Activated CD4-positive, alpha-beta T cell treated with anti-CD3 and anti-CD28 coated beads, Interleukin-2, amount 50 U/mL, for 16 hours (primary cell): ENCODE measurements at places on chromosomes 2 and 18.

GRCh38 chr2:24907116-24907515, 12.9 kb downstream of the ADCY3 start:
- no peak for DNase-seq

GRCh38 chr2:219851169-219851568, 223.7 kb downstream of the SLC4A3 start:
- DNase-seq: no peak

- DNase-seq: no peak
These were observed 145.1 kb upstream of the CELF4 start for GRCh38 chr18:37710726-37711125.

DNA sequence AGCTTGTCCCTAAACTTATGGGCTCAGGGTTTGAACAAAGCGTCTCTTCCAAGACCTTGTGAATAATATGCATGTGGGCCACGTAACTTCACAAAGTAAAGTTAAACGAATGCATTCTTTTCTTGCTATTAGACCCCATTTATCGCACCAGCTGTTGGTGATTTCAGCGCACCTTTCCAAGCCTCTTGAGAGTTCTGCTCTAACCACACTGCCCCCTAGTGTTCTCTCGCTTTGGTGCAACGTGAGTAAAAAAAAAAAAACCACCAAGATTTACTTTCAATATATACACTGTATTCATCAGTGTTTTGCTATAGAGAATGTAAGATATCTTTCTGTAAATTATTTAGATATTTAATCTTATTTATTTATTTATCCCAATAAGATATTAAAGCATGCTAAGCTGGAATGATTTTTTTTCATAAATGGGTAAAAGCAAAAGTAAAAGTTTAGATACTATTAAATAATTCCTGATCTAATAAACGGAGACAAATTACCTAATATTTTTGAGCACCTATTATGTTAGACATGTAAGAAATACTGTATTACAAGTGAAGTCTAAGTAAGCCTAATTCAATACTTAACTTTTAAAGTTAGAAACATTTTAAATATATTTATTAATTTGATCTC, 459.5 kb downstream of the DLGAP1 start:
- DNase-seq: peak; percentile 60

- DNase-seq: no peak
These were observed 58.1 kb upstream of the PELI1 start for GRCh38 chr2:64202206-64202845.

- DNase-seq: peak; percentile 44
These were observed 2.4 kb upstream of the RNF144A start for GRCh38 chr2:6914828-6915227.

DNA sequence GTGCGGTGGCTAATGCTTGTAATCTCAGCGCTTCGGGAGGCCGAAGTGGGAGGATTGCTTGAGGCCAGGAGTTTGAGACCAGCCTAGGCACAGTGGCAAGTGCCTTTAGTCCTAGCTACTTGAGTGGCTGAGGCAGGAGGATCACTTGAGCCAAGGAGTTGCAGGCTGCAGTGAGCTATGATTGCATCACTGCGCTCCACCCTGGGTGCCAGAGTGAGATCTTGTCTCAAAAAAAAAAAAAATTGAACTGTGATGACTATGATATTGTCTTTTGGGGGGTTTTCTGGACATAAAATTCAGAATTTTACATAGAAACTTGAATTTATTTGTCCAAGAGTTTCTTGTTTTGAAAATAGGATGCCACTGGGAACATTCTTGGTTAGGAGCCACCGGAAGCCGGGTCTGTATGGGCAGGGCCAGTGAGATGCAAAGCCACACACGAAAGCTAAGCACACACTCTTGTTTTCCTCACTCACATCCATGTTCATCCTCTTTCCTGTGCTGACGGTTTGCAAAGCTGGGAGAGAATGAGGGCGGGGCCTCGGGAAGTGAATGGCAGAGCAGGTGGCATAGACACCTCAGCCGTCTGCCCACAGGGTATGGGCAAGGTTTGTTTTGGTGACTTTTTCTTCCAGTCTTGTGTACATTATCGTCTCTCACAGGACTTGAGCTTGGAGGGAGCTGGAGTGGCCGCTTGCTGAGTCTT, 12.6 kb downstream of the AGAP1 start:
- no peak for DNase-seq

DNA sequence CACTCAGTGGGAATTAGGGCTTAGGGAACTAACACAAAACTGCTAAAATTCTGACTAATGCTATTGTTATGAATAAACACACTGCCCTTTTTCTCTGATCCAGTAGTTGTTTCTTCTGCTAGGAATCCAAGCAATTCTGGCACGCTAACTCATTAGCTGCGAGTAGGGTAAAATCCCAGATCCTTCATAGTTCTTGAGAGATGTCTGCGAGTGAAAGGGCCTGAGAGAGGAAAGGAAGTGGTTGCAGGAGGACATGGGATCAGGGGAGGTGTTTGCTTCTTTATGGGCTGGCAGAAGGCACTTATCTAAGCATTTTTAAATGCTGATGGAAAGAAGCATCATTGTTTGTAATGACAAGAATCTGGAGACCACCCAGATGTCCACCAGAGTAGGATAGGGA, 9.4 kb downstream of the MAP3K19 start:
- no peak for DNase-seq

DNA sequence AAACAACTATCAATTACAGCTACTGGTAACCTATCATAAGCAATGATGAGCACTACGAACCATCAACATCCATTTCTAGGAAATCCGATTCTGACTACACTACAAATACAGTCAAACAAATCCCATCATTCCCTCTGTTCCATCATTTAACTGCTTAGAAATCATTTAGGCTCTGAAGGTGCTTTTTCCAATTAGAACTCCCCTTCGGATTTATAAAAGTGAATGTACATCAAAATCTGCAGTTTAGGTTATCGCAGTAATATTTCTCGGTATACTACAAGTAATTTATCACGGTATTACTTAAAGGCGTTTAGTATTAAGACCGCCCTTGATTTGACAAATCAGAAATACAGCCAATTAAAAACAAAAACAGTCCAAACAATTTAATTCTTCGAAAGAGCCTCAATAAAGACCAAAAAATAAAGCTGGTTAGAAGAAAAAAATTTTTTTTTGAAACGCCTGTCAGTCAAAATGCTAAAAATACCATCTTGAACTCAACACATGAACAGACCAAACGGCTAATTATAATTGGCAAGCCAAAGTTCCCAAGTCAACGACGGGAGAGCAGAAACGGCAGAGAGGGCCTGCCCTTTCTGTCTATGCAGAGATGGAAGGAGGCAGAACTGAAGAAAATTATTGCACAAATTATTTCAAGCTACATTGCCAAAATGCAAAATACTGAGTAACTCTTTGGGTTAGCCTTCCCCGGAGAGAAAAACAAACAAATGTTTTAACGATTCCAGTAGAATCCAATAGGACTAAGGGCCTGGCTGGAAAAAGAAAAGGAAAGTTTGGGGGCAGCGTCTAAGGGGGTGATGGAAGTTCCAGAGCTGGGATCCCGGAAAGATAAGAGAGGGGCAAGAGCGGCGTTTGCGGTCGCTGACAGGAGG, 1.2 kb downstream of the VPS54 start:
- no peak for DNase-seq

DNA sequence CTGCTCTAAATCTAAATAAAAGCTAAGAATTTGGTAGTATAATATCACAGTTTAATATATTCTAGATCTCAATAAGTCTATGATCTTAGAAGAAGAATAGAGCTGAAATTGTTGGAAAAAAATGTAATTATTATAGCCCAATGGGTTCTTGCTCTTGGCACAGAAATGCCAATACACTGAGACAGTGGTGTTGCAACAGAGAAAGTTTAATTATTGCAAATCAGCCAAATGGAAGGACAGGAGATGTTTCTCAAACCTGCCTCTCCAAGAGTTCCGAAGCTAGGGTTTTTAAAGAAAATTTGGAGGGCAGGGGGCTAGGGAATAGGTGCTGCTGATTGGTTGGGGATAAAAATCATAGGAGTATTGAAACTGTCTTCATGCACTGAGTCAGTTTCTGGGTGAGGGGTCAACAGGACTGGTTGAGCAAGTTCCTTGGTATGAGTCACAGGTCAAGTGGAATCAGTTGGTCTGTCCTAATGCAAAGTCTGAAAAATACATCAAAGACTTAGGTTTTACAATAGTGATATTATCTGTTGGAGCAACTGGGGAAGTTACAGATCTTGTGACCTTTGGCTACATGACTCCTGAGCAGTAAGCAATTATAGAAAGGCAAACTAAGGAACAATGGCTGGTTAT, 228.6 kb downstream of the CD226 start:
- DNase-seq: no peak

DNA sequence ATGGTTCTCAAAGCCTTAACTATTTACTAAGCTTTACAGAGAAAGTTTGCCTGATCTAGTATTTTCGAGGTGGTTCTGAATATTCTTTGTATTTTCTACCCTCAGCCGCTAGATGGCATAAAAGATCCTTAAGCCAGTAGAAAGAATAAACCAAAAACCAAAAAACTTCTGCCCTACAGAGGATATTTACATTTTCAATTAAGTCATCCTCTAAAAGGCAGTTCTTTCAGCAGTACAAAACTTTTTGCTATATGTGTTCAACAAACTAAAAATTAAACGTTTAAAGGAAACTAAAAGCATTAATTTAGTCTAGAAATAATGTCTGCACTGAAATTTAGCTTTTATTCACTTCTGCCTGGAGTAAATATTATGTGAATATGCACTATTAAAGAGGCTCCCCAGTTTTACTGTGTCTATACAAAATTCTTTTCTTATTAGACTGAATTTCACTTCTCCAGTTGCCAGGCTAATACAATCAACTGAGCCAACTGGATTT, 297.5 kb downstream of the PIEZO2 start:
- peak; percentile 46 for DNase-seq

DNA sequence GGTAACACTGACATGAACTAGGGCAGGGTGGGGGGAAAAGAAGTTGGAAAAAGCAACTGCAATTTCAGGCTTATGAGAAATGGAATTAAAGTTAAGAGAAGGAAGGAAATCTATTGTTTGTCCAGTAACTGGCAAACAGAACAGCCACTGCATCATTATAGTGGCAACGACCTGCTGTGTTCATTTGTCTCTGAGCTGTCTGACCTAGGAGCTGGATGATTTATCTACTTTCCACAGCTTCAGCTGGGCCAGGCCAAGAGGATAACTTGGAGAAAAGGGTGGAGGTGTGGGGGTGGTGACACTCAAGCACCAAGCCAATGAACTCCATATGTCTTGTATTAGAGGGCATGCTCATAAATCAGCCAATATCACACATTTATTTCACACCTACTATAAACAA, 291.5 kb upstream of the KLHL29 start:
- no peak for DNase-seq

GRCh38 chr2:20330192-20330591, 20.5 kb downstream of the PUM2 start:
- no peak for DNase-seq

- DNase-seq: no peak
These were observed 230.9 kb downstream of the GCA start for GRCh38 chr2:162574615-162575452.

DNA sequence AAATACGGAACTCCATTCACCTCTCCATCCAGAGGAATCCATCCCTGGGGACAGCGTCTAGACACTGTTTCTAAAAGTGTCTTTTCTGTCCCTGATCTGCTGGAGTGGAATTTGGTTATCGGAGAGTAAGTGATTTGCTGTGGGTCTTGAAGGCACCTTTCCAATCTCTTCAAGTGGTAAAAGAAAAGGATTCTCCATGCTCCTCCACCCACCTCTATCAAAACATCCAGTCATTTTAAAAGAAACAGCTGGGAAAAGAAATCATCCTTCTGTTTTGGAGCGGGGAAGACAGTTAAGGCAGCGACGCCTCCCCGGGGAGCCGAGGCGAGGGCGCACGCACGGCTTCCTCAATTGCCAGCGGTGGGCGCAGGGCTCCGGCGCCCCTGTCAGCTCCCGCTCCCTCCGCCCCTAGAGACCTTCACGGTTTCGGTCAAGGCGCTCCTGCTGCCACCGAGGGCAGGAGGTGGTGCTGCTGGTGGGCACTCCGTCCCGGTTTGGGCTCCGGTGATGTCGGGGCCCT, 547 bp downstream of the SLC35F5 start:
- peak; percentile 33 for DNase-seq

GRCh38 chr18:62201870-62202269, 14.8 kb downstream of the RELCH start:
- DNase-seq: no peak

DNA sequence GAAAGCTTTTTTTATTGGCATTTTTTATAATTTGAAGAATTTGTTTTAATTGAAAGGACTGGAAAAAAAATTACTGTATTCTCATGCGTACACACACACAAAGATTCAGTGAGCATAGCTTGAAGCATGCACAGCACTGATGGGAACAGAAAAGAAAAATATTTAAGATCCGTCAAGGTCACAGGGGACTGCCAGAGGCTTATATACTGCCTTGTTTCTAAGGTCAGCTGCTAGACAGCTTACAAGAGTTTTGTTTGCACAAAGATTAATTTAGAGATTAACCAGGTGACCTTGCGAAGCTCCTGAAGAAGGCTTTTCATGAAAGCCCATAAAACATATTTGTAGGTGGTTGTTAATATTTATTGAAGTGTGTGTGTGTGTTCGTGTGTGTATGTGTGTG, 396.3 kb downstream of the TRIB2 start:
- no peak for DNase-seq

GRCh38 chr2:172052000-172052983, 33.0 kb upstream of the DLX1 start:
- no peak for DNase-seq

GRCh38 chr2:96159084-96159830, 14.0 kb upstream of the DUSP2 start:
- DNase-seq: no peak

- no peak for DNase-seq
These were observed 257.6 kb downstream of the MREG start for GRCh38 chr2:215755641-215756345.

DNA sequence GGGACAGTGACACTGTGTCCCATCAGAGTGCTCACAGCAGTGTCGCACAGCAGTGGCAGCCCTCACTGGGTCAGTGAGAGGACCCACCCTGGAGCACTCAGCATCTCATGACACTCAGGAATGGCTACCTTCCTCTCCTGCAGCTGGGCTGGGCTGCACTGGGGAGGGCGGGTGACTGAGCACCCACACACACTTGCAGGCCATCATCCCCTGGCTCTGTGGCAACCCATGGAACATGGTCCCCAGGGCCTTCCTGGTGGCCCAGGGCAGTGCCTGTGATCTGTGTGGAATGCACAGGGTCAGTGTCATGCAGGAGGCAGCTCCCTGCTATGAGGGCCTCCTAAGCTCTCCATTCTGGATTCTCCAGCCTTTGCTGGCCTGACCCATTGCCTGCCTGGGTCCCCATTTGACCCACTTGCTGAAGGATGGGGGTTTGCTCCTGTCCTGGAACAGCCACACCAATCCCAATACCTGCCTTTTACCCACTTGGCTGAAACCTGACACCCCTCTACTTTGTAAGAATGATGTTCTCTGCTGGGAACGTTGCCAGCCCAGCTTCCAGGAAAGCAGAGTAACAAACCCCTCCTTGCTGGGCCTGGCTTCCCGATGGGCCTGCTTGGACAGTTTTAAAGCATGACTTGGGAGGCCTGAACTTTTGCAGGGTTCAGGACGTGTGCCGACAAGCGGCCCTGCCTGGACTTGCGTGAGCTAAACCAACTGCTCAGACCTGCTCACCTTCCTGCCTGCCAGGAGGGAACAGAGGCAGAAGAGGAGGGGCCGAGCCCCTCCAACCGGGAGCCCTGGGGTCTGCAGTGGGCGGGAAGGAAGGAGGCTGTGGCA, 13.7 kb downstream of the HS6ST1 start:
- DNase-seq: no peak
